ENCODE measurements at places on chromosomes 12 and 14. TPM values are rescaled to one million over a fixed set of nuclear protein-coding genes. Genes with fewer than 3 reads are reported as not detected.

DNA sequence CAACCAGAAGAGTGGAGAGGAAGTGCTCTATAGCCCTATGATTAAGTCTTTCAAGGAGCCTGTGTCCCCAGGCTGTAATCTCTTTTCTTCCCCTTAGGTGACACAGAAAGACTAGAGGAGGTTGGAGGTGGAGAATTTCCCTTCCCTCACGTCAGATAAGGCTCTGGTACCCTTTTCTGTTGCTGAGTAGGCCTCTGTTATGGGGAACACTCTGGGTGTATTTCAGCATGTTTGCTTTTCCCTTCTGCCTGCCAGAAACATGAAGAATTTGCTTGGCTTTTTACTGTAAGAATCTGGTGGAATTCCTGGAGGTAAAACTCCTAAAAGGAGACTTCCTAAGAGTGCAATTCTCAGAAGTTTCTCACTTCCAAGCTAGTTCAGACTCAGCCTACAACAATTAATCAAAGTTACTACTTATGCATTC is 58.3 kb downstream of the SIX1 start:
- DNase-seq: no peak

DNA sequence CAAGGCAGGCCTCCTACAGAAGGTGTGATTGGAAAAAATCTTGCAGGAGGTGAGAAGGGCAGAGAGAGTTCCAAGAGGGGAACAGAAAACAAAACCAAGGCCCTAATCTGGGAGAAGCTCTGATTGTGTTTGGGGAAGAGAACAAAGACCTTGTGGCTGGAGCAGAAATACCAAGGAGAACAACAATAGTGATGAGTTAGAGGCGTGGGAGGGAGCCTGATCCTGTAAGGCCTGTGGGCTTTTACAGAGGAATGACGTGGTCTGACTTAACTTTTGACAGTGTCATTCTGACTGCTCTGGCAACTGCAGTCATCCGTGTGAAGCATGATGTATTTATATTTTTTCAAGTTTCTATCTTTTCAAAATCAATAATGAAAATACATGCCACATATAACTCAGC is 200.6 kb downstream of the ANO4 start:
- DNase-seq: no peak

- no peak for DNase-seq
Observed at GRCh38 chr12:107480836-107481608, 204.6 kb upstream of the PWP1 start.

- no peak for DNase-seq
Observed at GRCh38 chr12:22481547-22482104, 62.7 kb downstream of the C2CD5 start.

- no peak for DNase-seq
Observed at GRCh38 chr12:52672321-52672933, 7.8 kb downstream of the KRT1 start.

DNA sequence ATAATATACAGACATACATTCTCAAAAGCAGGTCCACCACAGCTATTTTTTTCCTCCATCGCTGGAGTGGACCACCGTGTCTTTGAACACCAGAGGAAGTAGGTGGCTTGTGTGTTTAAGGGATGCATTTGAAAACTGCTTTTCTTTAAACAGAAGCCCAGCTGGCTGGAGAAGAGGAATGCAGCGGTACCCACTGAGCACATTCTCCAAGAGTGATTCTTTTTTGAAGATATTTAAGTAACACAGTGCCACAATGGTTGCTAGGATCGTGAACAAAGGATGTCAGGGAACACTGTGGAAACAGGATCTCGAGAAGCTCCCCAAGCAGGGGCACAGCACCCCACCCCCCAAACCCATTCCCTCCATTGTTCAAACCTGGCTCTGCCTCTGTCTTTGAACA is 286.6 kb upstream of the PWP1 start:
- DNase-seq: no peak

DNA sequence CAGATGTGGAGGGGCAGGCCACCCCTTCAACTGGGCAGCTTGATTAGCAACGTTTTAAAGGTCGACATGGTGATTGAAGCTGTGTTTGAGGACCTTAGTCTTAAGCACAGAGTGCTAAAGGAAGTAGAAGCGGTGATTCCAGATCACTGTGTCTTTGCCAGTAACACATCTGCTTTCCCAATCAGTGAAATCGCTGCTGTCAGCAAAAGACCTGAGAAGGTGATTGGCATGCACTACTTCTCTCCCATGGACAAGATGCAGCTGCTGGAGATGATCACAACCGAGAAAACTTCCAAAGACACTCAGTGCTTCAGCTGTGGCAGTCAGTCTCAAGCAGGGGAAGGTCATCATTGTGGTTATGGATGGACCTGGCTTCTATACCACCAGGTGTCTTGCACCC is 23.9 kb upstream of the AICDA start:
- no peak for DNase-seq

GRCh38 chr12:2384533-2385351 is 332.0 kb downstream of the CACNA1C start:
- DNase-seq: no peak

DNA sequence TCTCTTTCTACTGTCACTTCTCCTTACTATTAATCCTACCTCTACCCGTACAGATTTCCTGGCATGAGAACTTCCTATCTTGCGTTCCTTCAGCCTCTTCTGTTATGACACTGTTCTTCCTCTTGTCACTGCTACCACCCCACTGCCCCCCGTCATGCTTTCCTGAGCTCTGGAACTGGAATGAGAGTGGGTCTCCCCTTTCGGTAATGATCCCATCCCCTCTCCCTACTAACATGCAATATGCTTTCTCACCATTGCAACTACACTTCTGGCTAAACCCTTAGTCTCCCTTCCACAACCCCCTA is 4.9 kb upstream of the AP1G2 start:
- DNase-seq: peak; percentile 33

Gene P3H3
- total RNA-seq: 27.9 TPM

Gene YAF2
- total RNA-seq: 43.3 TPM

Gene VRTN
- total RNA-seq: not detected
